ENCODE measurements at places on chromosomes 12 and 14.

DNA sequence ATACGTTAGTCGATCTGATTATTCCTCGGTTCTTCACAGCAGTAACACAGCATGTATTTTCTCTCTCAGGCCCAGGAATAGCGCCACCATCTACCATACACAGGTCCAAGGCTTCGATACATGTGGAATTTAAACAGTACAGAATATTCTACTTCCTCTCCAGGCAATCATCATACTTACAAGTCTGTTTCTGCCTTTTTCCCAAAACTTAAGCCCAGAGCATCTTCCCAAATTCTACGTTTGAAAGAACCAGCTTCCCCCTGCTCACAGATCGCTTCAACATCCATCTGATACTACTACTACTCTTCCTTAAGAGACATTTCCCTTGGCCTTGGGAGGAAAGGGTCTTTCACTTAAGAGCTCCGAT is 626 bp downstream of the TXNDC16 start:
- peak; percentile 35 for DNase-seq

DNA sequence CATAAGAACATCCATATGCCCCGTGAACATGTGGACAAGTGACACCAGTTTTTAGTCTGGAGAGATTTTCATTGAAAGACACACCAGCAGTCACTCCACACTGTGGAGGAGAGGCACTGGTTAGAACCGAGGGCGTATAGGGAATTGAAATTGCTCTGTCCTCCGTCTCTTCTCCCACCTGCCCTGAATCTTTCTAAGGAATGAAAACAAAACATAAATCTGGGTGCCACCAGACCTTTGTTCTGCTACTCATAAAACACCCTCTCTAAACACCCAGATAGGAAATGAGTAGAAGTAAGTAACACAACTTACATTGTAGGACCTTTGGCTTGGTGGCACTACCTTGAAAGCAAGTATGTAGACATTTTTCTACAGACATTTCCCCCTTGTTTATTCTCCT is 37.1 kb upstream of the STON2 start:
- DNase-seq, result no peak

- DNase-seq, result no peak
Observed at GRCh38 chr14:71591231-71591630, 341.0 kb upstream of the RGS6 start.

- DNase-seq, result no peak
Observed at GRCh38 chr12:101743724-101744472, 4.6 kb upstream of the SYCP3 start.

- no peak for DNase-seq
Observed at GRCh38 chr12:112945515-112945914, 7.2 kb downstream of the OAS3 start.

GRCh38 chr12:54220092-54220557 is 31.3 kb upstream of the SMUG1 start:
- DNase-seq, result peak; percentile 82

- DNase-seq, result no peak
Observed at GRCh38 chr12:31687101-31687527, 27.6 kb downstream of the ETFBKMT start.

- no peak for DNase-seq
Observed at GRCh38 chr14:68145036-68145435, 325.5 kb downstream of the RAD51B start.

- DNase-seq, result no peak
Observed at GRCh38 chr14:91225025-91225424, 19.5 kb downstream of the GPR68 start.

- DNase-seq, result no peak
Observed at GRCh38 chr12:40168001-40168400, 56.8 kb upstream of the LRRK2 start.

GRCh38 chr12:129534966-129535750 is 368.7 kb downstream of the TMEM132D start:
- DNase-seq, result no peak

DNA sequence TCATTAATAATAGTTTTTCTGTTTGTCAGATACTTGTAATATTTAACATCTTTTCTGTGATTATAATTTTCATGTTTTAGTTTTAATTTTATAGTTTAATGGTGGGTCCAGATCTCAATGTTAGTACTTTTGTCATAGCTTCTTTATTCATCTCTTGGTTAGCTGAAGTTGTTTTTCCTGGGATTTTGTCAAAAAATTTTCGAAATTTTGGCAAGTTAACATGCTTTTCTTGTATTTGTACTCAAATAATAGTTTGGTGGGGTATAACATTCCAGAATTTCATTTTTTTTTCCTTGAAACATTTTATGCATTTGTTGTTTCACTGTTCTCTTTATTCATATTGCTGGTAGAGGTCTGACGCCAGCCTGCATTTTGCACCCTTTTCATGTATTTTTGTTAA is 45.5 kb downstream of the KTN1 start:
- DNase-seq, result no peak

DNA sequence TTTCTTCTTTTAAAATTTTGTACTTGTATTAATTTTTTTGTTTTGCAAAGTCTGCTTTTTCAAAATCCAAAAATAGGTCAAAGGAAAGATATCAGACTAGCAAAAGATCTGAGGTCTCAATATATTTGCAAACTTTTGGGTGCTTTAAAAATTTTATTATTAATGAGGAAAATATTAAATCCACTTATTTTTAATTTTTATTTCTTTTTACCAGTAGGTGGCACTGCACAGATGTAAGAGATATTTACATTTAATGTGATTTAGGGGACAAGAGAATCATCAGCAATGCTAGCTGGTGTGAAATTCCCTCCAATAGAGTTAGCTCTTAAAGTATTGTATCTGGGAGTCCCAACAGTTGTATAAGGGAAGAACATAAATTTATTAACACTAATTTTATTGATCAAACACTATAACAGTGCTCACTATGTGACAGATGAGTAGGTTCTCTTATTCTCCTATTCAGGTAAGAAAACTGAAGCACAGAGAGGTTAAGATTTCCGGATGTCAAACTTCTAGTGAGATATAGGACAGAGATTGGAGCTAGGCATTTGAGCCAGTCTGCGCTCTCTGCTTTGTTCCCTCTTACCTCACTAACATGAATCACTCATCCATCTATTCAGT is 30.5 kb downstream of the ALX1 start:
- no peak for DNase-seq

- no peak for DNase-seq
Observed at GRCh38 chr12:22658214-22658613, 33.2 kb downstream of the ETNK1 start.

DNA sequence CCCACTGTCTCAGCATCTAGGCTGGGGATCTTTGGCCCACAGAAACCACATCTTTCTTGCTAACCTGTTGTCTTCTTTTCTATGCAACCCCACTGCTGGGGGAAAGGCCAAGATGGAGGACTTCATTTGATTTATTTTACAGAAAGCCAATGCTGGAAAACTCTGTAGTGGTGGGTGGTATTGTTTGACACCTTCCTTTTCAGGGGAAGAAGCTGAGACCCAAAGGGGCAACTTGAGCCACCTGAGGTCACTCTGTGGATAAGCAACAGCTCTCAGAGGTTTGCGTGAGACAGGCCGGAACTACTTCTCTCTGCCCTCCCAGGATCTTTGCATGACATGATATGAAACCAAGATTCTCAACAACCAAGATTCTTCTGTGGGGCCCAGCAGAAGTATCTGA is 645.2 kb downstream of the VRK1 start:
- DNase-seq, result no peak

- DNase-seq, result no peak
Observed at GRCh38 chr12:6722863-6723262, 983 bp upstream of the COPS7A start.

DNA sequence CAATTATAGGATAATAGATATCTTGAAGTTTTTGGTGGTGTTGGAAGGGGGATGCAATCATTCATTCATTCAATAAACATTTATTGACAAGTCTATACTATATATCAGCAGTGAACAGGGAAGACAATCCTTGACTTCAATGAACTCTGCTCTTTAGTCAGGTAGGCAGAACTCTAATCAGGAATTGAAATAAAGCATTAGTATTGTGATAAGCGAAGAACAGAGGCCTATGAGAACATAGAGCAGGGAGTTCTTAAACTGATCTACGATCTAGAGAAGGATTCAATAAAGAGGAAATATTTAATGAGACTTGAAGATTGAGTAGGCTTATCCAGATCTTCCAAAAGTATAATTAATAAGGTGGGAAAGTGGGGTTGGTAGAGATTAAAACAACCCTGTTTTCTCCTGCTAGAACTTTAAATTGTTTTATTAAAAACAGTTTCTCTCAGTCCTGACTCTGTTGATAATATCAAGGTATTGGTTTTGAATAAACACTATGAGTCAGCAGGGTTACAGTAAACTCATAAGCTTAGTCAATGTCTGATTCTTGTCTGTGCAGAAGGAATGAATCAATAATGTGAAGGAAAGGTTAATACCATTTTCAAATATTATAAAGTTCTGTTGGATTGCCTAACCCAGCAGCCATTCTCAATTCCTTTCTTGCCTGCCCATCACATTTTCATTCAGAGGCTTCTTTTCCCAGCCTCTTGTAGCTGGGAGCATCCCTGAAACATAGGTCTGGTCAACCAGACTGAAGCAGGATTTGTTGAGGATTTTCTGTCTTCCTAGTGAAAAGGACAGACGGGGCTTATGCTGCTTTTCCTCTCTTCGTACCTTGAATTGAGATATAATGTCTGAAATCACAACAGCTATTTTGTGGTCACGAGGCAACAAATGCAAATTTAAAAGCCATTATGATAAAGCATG is 38.9 kb upstream of the KTN1 start:
- DNase-seq, result no peak

DNA sequence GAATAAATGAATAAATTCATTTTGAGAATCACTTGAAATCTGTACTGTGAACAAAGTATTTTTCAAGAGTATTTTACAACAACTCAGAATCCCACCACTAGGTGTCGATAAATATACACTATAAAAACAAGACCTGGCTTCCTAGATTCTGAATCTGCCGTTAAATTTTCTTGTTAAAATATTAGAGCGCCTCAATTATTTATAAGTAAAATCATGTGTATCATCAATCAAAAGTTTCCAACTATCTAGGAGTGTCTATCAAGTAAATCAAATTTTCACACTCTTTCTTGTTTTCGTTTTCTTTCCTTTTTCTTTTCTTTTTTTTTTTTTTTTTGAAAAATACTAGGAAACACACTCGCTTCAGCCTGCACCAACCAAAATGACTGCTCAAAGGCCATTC is 179.2 kb upstream of the DCN start:
- DNase-seq, result peak; percentile 53

DNA sequence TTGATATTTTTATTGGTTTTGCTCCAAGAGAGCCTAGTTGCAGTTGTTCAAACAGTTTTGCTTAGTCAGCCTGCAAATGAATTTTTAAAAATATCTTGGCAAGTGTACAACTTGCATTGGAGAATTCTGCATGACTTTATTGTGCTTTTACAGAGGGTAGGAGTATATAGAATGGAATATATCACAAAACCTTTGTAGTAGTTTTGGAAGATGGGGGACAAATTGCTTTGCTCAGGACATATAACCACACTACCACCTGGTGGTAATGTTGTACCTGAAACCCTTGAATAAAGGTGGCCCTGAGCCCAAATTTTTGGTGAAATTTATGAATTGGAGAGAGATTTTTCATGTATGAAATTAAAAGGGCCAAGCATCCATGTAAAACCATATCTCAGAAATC is 645.2 kb downstream of the MED13L start:
- no peak for DNase-seq

DNA sequence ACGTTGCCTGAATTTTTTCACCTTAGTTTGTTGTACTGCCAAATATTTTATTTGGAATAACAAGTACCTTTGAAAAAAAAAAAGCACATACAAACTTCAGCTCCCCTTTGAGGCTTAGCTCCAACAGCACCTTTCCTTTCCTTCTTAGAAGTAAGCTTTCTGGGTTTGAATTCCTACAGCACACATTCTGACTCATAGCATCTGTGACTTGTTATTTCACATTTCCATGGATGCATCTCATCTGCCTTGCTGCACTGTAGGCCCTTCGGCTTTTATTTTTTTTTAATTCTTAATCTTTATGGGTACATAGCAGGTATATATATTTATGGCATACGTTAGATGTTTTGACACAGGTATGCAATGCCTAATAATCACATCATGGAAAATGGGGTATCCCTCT is 7.2 kb downstream of the LGALS3 start:
- DNase-seq, result no peak

DNA sequence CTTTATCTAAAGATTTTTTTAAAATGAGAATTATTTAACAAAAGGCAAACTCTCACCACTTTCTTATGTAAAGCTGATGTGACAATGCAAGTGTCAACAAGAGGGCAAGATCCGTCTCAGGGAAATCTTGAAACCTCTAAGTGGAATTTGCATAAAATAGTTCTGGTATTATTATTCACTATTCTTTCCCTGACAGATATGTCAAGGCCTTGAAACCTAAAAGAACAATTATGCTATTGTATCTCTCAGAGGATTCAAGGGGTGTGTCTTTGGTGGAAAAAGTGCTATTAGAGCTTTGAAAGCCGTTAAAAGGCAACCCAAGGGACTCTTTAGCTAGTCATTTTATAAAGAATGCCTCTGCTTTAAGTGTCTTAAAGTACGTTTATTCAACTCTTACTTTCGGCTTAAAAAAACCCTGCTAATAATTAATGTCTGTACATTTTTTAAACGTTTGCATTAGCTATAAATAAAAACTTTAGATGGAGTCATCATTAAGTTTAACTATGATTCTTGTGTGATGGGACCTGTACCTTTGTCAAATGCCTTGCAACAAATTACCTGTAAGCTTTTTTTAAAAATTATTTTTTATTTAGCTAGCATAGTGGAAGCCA is 585.5 kb downstream of the VRK1 start:
- no peak for DNase-seq

GRCh38 chr12:13156277-13156676 is 40.2 kb upstream of the EMP1 start:
- no peak for DNase-seq

- no peak for DNase-seq
Observed at GRCh38 chr14:76115010-76115422, 36.7 kb upstream of the GPATCH2L start.

- no peak for DNase-seq
Observed at GRCh38 chr12:52439845-52440244, 5.7 kb upstream of the KRT75 start.

DNA sequence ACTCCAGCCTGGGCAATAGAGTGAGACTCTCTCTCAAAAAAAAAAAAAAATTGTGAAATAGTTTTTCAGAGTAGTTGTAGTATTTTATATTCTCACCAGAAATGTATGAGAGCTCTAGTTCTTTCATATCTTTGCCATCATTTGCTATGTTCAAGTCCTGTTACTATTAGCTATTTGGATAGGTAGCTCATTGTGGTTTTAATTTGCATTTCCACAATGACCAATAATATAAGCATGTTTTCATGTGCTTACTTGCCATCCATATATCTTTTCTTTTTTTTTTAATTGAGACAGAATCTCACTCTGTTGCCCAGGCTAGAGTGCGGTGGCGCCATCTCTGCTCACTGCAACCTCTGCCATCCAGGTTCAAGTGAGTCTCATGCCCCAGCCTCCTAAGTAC is 8.4 kb upstream of the RIPK3 start:
- no peak for DNase-seq

GRCh38 chr12:19139615-19140194 is 10.2 kb downstream of the PLEKHA5 start:
- DNase-seq, result no peak

GRCh38 chr12:111573476-111573875 is 25.6 kb downstream of the ATXN2 start:
- DNase-seq, result no peak
